ENCODE measurements at places on chromosomes 2 and 18.

- no peak overlapping the region for H3K27ac ChIP-seq
- no peak overlapping the region for H3K4me3 ChIP-seq
- H3K4me1 ChIP-seq = no peaks in the 10 kb centered on the region
- no peaks in the 10 kb centered on the region for H3K27me3 ChIP-seq
- DNase-seq = no peak
Observed at GRCh38 chr2:187118331-187119099, 269.5 kb upstream of the ZSWIM2 start.

GRCh38 chr18:59700535-59700967 is 3.3 kb upstream of the CCBE1 start:
- no peak for DNase-seq
- no peaks in the 10 kb centered on the region for H3K36me3 ChIP-seq
- H3K4me1 ChIP-seq = peaks cover 9% of the 10 kb centered on the region

GRCh38 chr2:23404426-23404825 is 19.4 kb downstream of the KLHL29 start:
- DNase-seq = peak; percentile 44
- no peaks in the 10 kb centered on the region for H3K36me3 ChIP-seq
- H3K27ac ChIP-seq = peak overlapping the region; percentile 74
- peaks cover 1% of the 10 kb centered on the region for H3K27me3 ChIP-seq

GRCh38 chr2:120482334-120482733 is 136.4 kb downstream of the INHBB start:
- peaks cover 11% of the 10 kb centered on the region for H3K27me3 ChIP-seq
- H3K27ac ChIP-seq = no peak overlapping the region
- peaks cover 4% of the 10 kb centered on the region for H3K36me3 ChIP-seq
- no peaks in the 10 kb centered on the region for H3K4me1 ChIP-seq
- H3K4me3 ChIP-seq = no peak overlapping the region
- no peak for DNase-seq

DNA sequence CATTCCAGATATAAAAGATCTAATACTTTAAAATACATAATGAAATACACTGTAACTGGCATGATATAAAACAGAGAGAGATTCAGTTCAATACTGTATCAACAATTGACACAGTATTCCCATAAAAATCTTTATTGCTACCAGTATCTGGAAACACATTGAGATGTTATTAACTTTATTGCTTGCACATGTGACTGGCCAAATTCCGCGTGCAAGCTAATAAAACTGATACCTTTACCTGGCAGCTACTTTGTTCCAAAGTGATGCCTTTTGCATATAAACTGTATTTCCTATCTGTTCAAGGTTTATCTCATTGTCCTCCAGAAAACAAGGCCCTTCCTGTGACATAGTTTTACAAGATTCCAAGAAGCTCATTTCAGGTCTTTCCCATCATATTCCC is 15.4 kb upstream of the REG1B start:
- no peak overlapping the region for H3K4me3 ChIP-seq
- H3K36me3 ChIP-seq = no peaks in the 10 kb centered on the region
- H3K27me3 ChIP-seq = peaks cover under 1% of the 10 kb centered on the region
- no peak for DNase-seq
- no peaks in the 10 kb centered on the region for H3K4me1 ChIP-seq
- H3K27ac ChIP-seq = no peak overlapping the region

- H3K36me3 ChIP-seq = no peaks in the 10 kb centered on the region
- DNase-seq = no peak
- no peak overlapping the region for H3K27ac ChIP-seq
Observed at GRCh38 chr2:43075054-43075593, 151.3 kb downstream of the ZFP36L2 start.

GRCh38 chr18:4196351-4196750 is 258.8 kb downstream of the DLGAP1 start:
- H3K4me1 ChIP-seq = no peaks in the 10 kb centered on the region
- no peaks in the 10 kb centered on the region for H3K36me3 ChIP-seq
- no peaks in the 10 kb centered on the region for H3K27me3 ChIP-seq
- DNase-seq = no peak
- H3K4me3 ChIP-seq = no peak overlapping the region

DNA sequence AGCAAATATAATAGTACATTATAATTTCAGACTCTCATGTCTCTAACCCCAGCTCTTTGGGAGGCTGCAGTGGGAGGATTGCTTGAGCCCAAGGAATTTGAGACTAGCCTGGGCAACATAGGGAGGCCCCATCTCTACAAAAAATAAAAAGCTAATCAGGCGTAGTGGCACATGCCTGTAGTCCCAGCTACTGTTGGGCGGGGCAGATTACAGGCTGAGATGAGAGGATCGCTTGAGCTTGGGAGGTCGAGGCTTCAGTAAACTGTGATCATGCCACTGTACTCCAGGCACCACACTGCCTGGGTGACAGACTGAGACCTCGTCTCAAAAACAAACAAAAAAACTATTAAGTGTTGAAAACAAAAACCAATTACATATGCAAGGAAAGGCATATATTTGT is 123.0 kb upstream of the MYO3B start:
- H3K27ac ChIP-seq = no peak overlapping the region
- no peak for DNase-seq
- peaks cover 16% of the 10 kb centered on the region for H3K4me1 ChIP-seq

- H3K4me1 ChIP-seq = no peaks in the 10 kb centered on the region
- no peak for DNase-seq
- no peak overlapping the region for H3K4me3 ChIP-seq
- no peaks in the 10 kb centered on the region for H3K36me3 ChIP-seq
Observed at GRCh38 chr18:43012951-43013350, 102.5 kb downstream of the RIT2 start.

- no peaks in the 10 kb centered on the region for H3K36me3 ChIP-seq
- peaks cover 6% of the 10 kb centered on the region for H3K4me1 ChIP-seq
- DNase-seq = no peak
- peaks cover 11% of the 10 kb centered on the region for H3K27me3 ChIP-seq
- H3K4me3 ChIP-seq = no peak overlapping the region
- no peak overlapping the region for H3K27ac ChIP-seq
Observed at GRCh38 chr2:102033031-102033749, 41.4 kb downstream of the IL1R2 start.

- peaks cover 2% of the 10 kb centered on the region for H3K27me3 ChIP-seq
- no peak overlapping the region for H3K27ac ChIP-seq
- no peaks in the 10 kb centered on the region for H3K36me3 ChIP-seq
- DNase-seq = no peak
- H3K4me1 ChIP-seq = no peaks in the 10 kb centered on the region
Observed at GRCh38 chr2:192500550-192501200, 305.9 kb upstream of the TMEFF2 start.

DNA sequence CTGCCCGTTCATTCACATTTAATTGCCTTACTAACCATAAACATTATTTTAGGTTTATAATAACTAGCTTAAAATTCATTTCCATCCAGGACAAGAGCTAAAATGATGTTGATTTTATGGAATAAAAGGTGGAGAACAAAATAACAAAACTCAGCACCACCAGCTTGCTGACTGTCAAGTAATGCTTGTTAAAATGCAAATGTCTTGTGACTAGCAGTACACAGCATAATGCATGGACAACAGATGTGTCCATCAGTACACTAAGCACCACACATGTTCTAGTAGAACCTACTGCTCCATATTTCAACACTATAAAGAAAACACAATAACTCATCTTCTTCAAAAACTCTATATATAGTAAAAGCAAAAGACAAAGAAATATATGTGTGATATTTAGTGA is 224.7 kb upstream of the SMAD7 start:
- no peak overlapping the region for H3K4me3 ChIP-seq
- DNase-seq = no peak
- no peaks in the 10 kb centered on the region for H3K36me3 ChIP-seq
- no peak overlapping the region for H3K27ac ChIP-seq

- no peaks in the 10 kb centered on the region for H3K27me3 ChIP-seq
- H3K36me3 ChIP-seq = no peaks in the 10 kb centered on the region
- H3K4me3 ChIP-seq = no peak overlapping the region
- DNase-seq = no peak
Observed at GRCh38 chr2:173841110-173841509, 124.1 kb downstream of the SP3 start.

GRCh38 chr2:180040146-180040925 is 33.2 kb upstream of the CWC22 start:
- no peaks in the 10 kb centered on the region for H3K36me3 ChIP-seq
- H3K4me3 ChIP-seq = no peak overlapping the region
- no peaks in the 10 kb centered on the region for H3K4me1 ChIP-seq

- H3K4me3 ChIP-seq = no peak overlapping the region
- no peaks in the 10 kb centered on the region for H3K36me3 ChIP-seq
- no peak overlapping the region for H3K27ac ChIP-seq
- peaks cover 3% of the 10 kb centered on the region for H3K27me3 ChIP-seq
- no peaks in the 10 kb centered on the region for H3K4me1 ChIP-seq
Observed at GRCh38 chr18:68992719-68993482, 195.0 kb downstream of the CCDC102B start.

DNA sequence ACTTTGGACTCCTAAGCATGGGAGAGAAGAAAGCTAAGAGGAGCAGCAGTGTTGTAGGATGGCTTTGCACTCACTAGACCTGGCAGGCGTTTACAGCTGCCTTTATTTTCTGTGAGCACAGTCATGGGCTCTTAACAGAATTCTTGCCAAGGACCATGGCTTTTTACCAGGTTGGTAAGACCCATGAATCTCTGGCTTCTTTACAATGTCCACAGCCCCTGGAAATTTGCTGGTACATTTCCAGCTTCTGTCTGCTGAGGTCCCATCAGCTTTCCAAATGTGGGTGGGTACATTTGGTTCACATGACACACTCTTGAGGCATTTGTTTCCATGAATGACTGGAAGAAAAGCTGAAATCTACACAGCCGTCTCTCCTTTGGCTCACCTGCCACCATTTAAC is 162.7 kb downstream of the PPP1R1C start:
- H3K27me3 ChIP-seq = no peaks in the 10 kb centered on the region
- no peak overlapping the region for H3K27ac ChIP-seq
- no peak overlapping the region for H3K4me3 ChIP-seq
- peaks cover 3% of the 10 kb centered on the region for H3K4me1 ChIP-seq

GRCh38 chr2:70746094-70746974 is 21.7 kb downstream of the ADD2 start:
- H3K4me1 ChIP-seq = peaks cover 12% of the 10 kb centered on the region
- H3K4me3 ChIP-seq = no peak overlapping the region
- no peak overlapping the region for H3K27ac ChIP-seq
- no peak for DNase-seq
- H3K27me3 ChIP-seq = peaks cover 2% of the 10 kb centered on the region

DNA sequence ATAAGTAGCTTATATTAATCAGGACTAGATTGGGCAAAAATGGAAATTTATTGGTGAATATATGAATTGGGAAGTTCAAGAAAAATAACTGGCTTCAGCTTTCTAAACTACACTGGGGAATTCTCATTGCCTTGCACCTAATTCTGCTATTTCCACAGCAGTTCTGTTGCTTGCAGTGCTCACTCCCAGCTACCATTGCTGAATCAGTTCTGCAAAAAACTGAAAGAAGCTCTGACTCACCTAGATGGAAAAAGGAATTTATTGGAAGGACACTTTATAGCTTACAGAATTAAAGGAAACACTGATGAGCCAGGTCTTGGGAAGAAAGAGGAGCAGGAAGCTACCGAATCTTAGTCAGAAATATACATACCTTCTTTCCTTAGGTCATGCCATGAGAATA is 60.3 kb upstream of the ACVR1 start:
- peaks cover 5% of the 10 kb centered on the region for H3K36me3 ChIP-seq
- no peaks in the 10 kb centered on the region for H3K27me3 ChIP-seq
- no peak overlapping the region for H3K27ac ChIP-seq

GRCh38 chr2:176553685-176554100 is 284.5 kb downstream of the MTX2 start:
- DNase-seq = peak; percentile 26
- H3K4me1 ChIP-seq = peaks cover 26% of the 10 kb centered on the region
- no peak overlapping the region for H3K4me3 ChIP-seq
- H3K36me3 ChIP-seq = no peaks in the 10 kb centered on the region
- no peaks in the 10 kb centered on the region for H3K27me3 ChIP-seq
- peak overlapping the region; percentile 33 for H3K27ac ChIP-seq

DNA sequence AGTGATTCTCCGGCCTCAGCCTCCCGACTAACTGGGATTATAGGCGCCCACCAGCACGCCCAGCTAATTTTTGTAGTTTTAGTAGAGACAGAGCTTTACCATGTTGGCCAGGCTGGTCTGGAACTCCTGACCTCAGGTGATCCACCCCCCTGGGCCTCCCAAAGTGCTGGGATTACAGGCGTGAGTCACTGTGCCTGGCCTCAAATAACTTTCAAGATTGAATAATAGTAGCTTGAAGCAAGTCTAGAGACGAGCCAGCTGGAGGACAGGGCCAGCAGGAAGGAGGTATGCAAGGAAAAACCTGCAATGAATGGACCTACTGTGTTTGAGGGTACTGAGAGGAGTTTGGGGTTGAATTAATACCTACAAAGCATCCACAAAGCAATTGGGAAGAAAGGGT is 87.5 kb downstream of the MSH2 start:
- H3K4me1 ChIP-seq = peaks cover 11% of the 10 kb centered on the region
- H3K4me3 ChIP-seq = no peak overlapping the region
- peaks cover 4% of the 10 kb centered on the region for H3K27me3 ChIP-seq

- H3K36me3 ChIP-seq = peaks cover 56% of the 10 kb centered on the region
- DNase-seq = no peak
- peak overlapping the region; percentile 68 for H3K4me3 ChIP-seq
- H3K27ac ChIP-seq = peak overlapping the region; percentile 27
- H3K4me1 ChIP-seq = peaks cover 7% of the 10 kb centered on the region
- H3K27me3 ChIP-seq = peaks cover 16% of the 10 kb centered on the region
Observed at GRCh38 chr2:71678874-71679273, 225.5 kb downstream of the DYSF start.

All from endothelial cell (in vitro differentiated cells).